Activated naive CD4-positive, alpha-beta T cell treated with Interleukin-2 at 50 U/mL for 16 hours (primary cell): ENCODE measurements at places on chromosomes 5 and 9.

DNA sequence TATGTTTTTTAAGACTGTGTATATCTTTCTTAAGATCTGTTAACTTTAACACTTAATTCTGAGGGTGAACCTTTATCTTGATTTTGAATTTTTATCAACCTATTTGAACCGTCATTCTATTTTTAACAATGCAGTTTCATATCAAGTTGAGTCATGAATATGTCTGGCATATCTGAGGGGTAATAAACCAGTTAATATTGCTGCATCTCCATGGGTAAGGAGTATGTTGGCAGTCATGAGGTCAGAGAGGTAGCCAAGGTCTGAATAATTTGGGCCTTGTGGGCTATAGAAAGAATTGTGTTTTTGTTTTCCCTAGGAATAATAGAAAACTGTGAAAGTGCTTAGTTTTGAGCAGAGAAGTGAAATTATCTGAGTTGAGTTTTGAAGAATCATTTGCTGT lies 419.0 kb downstream of the PLK2 start:
- DNase-seq, result no peak

DNA sequence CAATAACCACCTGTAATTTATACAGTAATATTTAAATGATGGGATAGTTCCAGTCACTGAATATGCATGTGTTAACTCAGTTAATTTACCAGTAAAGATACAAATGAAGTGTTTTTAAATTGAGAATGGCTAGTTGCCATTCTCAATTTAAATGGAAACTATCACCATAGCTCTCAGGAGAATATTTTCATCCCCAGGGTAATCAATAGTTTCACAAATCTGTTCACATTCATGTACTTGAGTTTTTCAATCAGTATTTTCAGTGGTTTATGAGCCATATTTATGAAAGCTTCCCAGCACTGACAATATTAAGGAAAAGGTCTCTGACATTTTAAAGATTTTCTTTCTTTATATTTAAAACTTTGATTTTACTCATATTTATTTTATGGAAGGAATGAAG lies 439.3 kb downstream of the MAT2B start:
- no peak for DNase-seq

- DNase-seq, result no peak
Observed at GRCh38 chr5:7000310-7000709, 287.1 kb downstream of the TENT4A start.

GRCh38 chr9:132230605-132231004 lies 68.7 kb downstream of the NTNG2 start:
- DNase-seq, result no peak

DNA sequence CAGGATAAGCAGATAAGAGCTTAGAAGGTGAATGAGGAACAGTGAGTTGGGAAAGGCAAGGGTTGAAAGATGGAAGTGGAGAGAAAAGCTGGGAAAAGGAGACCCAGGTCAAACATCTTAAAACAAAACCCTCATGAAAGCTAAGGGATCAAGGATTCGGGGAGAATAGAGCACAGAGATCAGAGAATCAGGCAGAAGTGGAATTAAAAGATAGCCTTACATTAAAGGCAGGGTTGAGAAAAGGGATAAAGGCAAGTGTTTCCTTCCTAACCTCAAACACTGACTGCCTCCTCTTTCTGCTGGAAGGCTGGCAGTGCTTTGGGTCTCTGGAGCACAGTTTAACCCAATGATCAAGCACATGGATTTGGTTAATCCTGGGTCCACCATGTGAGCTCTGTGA lies 28.7 kb upstream of the ACTBL2 start:
- no peak for DNase-seq

GRCh38 chr5:172594867-172595466 lies 46.1 kb upstream of the NEURL1B start:
- no peak for DNase-seq

DNA sequence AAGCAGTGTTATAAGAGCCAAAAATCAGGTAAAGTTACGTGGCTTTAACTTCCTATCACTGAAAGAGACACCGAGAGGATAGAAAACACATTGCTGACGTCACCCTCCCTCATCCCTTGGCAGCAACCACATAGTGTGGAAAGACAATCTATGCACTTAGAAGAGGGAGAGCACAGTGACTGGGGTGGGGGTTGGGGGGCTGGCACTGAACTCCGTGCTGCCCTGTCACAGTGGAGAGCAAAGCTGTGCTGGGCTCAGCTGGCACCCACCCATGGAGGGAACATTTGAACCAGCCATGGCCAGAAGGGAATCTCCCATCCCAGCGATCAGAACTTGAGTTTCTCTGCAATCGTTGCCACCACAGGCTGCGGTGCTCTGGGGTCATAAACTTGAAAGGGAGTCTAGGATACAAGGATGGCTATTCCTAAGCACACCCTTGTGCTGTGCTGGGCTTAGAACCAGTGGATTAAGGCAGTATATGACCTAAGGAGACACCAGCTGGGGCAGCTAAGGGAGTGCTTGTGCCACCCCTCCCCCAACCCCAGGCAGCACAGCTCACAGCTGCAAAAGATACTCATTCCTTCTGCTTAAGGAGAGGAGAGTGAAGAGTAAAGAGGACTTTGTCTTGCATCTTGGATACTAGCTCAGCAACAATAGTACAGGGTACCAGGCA lies 73.4 kb downstream of the KIAA0825 start:
- DNase-seq, result no peak
